NCI-H1048 (cell line): ENCODE measurements at places on chromosomes 4 and X.

- no peak for DNase-seq
These were observed 113.0 kb downstream of the DTHD1 start for GRCh38 chr4:36394352-36394903.

DNA sequence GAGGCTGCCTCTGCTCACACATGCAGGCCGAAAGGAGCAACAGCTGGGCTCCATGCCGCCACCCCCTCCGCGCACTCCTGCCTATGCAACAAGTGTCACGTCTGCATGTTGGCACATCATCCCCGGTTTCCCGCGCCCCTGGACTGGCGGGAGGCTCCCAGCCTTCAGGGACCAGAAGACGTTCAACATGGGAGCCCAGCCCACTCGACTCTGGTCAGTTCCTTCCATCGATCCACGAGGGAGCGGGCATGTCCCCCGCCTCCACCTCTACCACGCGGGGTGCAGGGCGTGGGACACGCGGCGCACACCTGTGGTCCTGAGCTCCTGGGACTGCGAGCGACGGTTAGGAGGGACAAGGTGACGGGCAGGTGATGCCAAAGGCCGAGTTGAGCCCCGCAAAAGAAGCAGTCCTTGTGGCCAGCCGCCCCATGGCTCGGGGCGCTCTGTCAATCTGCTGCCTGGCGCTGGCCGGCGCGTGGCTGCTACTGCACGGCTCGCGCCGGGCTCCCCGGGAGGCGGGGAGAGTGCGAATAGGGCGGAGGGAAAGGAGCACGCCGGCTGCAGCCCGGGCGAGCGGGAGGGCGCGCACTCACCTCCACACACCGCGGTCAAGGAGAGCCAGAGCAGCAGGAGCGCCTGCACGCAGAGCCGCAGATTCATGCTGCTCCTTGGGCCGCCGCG lies 645 bp downstream of the APLN start:
- no peak for DNase-seq

DNA sequence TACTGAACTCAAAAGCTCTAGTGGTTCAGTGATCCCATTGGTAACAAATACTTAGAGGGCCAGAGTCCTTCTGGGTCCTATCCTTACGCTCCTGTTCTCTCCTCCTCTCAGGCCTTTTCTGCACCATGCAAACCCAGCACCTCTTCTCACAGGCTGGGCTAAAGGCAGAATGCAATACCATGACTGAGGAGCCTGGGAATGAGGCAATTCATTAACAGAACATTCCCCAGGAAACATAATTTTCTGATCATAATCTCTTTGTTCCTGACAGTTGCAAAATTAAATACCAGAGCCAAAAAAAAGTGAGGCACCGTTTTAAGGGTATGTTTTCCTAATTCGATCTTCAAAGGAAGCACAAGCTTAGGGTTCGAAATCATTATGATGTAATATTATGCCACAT lies 9.0 kb downstream of the SORBS2 start:
- DNase-seq = no peak

DNA sequence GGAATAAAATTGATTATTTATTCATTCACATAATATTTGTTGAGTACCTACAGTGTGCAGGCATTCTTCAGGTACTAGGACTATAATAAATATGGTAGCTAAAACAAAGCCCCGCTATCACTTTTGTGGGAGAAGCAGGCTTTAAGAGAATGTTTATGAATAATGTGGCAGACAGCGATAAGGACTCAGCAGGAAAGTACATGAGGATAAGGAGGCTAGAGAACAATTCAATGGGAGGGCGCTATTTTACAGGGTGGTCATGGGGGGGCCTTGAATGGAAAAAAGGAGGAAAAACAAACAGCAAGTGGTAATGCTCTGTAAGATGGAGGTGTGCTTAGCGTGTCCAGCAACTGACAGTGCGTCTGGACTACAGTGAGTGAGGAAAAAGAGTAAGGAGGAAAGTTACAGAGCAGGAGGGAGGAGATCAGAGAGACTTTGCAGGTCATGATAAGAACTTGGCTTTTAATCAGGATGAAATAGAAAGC lies 264.2 kb upstream of the ETNPPL start:
- DNase-seq = no peak

DNA sequence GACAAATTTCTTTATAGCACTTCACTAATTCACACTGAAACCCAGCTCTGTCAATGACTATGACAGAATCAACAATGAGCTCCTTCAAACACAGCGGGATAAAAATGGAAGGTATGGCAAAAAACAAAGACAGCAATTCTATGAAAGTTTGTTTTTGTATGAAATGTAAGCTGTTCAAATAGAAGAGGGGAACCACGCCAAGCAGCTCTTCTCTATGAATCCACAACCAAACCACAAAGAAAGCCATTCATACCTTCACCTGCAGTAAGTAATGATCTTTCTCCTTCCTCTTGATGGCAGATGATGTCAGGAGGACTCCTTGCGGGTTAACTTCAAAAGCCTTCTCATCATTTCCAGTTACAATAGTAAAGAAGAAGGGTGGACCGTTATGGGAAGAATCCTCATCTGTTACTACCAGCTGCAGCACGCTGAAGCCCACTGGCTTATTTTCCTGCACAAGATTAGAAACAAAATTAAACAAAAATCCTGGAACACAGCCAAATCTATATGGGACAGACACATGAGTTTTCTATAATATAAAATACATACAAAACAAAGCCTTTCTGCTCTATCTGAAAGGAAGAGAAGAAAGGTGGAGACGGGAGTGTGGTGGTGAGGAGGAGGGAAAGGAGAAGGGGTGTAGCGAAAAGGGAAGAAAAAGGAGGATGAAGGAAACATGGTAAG lies 48.9 kb upstream of the MTNR1A start:
- DNase-seq = no peak

DNA sequence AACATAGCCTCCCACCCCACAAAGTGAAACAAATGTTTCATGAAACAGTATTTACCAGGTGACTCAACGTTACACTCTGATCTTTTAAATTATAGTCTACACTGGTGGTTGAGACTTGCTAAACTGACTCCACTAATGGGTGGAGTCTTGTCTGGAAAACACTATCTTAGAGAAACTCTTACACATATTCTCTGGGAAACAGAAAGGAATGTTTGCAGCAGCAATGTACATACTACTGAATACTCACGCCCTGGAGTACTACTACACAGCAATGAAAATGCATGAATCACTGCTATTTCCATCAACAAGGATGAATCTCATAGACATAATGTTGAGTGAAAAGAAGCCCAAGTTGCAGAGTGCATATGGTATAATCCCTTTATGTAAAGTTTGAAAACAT lies 208.5 kb upstream of the IGFBP7 start:
- no peak for DNase-seq

- no peak for DNase-seq
These were observed 2246.0 kb downstream of the ARAP2 start for GRCh38 chr4:33998291-33998690.

- DNase-seq = no peak
These were observed 32.3 kb downstream of the ETNPPL start for GRCh38 chr4:108730579-108730978.

- no peak for DNase-seq
These were observed 120.3 kb downstream of the CHRNA9 start for GRCh38 chr4:40455340-40455902.

DNA sequence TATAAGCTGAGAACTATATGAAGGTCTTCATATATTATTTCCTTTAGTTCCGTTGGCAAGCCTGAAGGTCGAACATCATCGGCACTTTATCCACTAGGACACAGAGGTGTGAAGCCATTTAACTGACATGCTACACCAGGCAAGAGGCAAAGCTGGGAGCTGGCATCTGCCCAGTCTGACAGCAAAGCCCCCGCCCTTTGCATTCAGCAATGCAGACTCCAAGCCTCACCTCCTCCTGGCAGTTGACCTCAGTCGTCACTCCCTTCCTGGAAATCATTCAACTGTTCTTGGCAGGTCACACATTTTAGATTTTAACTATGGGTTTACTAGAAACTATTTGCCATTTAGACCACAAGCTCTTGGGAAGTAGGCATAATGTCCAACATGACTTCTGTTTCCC lies 135.8 kb upstream of the FRG1 start:
- no peak for DNase-seq

- no peak for DNase-seq
These were observed 4.7 kb downstream of the CPLX1 start for GRCh38 chr4:821181-821591.
